ENCODE measurements at places on chromosomes 13 and 19. TPM values are rescaled to one million over a fixed set of nuclear protein-coding genes. Genes with fewer than 3 reads are reported as not detected.

C19orf38 gene
- total RNA-seq = 3.6 TPM

SRRM5 gene
- total RNA-seq = 0.37 TPM

RXFP2 gene
- total RNA-seq = not detected

IZUMO2 gene
- total RNA-seq = not detected

LMTK3 gene
- total RNA-seq = 4.5 TPM

DACT3 gene
- 3.1 TPM for total RNA-seq

WDR87 gene
- total RNA-seq = not detected

F7 gene
- total RNA-seq = 0.12 TPM

FUT6 gene
- total RNA-seq = not detected

GDF15 gene
- not detected for total RNA-seq

SIGLECL1 gene
- total RNA-seq = not detected

ZNF181 gene
- 4.5 TPM for total RNA-seq

All from activated CD4-positive, alpha-beta T cell treated with anti-CD3 and anti-CD28 coated beads for 36 hours (primary cell).